ENCODE measurements at places on chromosomes 1 and 21.

GRCh38 chr1:230788561-230789275, 41.5 kb downstream of the CAPN9 start:
- DNase-seq: no peak

DNA sequence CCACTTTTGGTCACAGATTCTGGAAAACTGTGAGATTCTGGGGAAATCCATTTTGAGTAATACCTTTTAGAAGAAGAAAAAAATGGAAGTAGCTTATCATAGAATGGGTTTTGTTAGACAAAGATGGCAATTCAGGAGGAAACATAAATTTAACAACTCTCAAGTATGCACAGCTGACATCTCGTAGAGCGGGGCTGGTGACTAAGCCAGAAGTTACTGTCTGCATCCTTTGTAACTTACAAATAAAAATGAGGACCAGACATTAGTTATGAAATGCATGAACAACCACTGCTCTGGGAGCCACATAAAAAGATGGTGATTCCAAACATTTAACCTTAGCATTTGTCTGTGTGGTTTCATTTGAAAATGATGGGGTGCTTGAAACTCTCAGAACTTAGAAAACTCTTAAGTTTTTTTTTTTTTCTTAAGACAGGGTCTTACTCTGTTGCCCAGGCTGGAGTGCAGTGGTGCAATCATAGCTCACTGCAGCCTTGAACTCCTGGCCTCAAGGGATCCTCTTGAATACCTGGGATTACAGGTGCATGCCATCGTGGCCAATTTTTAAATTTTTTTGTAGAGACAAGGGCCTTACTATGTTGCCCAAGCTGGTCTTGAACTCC, 49.2 kb upstream of the ATP5PO start:
- DNase-seq: no peak

DNA sequence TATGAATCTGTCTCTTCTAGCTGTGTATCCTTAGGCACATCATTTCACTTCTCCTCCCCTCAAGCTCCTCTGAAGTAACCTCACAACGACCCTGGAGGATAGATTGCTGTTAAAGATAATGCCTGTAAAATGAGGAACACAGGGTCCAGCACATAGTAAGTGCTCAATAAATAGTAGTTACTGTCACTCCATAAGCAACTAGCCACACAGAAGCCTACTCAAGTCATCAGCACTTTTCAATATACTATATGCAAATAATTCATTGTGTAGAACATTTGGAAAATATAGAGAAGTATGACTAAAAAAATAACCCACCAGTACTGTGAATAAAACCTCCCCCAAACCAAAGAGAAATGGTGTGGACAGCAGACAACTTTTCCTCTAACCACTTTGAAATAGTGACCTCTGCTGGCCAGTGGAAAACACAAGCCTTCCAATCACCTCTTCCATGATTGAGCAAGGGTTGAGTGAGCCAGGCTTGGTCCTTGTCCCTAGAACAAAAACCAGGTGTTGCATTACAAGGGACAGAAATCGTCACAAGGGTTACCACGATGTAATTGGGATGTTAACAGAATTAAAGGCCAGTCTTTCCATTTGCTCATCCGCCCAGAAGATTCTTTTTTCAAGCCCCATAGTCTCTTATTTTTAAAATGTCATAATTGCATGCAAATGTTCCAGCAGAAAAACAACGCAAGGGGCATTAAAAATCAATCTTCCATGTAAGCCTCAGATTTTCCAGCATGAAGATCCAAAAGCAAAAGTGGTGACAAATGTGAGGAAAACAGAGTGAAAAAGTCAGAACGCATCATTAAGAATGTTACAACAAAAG, 15.7 kb upstream of the GLIS1 start:
- DNase-seq: no peak

GRCh38 chr1:155092131-155092530, 13.5 kb downstream of the EFNA3 start:
- no peak for DNase-seq

- DNase-seq: no peak
Observed at GRCh38 chr1:233105225-233105624, 154.8 kb downstream of the NTPCR start.

GRCh38 chr1:168513656-168514404, 30.0 kb downstream of the XCL2 start:
- DNase-seq: no peak

DNA sequence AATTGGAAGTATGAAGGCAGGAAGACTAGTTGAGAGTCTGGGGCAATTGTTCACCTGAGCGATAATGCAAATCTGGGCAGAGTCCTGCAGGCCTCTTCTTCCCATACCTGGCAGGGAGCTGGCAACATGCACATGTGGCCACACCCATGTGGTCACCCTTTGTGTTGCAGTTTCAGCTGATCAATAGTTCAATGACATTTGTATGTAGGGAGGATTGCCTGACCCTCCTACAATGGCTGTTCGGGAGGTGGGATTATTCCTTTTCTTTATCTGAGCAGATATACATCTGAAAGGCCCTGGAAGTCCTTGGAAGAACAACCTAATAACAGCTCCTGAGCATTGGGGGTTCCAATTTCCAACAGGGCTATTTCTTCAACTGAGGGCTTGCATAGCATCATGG, 15.2 kb upstream of the TRIM45 start:
- DNase-seq: no peak

GRCh38 chr1:88104236-88104635, 579.8 kb upstream of the PKN2 start:
- DNase-seq: no peak

Measured in HS-27A (cell line).